ENCODE measurements at places on chromosomes 13 and 19.

DNA sequence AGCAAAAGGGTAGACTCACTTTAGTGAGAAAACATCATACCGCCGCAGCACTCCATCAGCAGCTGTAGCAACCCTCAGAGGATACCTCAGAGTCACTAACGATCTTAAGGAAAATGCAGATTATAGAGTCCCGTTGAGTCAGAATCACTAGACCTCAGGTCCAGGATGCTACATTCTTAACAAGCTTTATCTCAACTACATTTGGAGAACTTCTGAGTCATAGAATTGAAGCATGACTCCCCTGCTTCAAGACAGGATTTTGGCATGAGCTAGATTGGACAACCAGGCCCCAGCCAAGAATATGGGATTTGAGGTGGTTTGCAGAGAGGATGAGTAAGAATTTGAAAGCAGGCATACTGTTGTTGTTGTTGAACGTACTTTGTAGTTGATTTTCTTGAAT, 118.9 kb upstream of the UBL3 start:
- no peak for DNase-seq

DNA sequence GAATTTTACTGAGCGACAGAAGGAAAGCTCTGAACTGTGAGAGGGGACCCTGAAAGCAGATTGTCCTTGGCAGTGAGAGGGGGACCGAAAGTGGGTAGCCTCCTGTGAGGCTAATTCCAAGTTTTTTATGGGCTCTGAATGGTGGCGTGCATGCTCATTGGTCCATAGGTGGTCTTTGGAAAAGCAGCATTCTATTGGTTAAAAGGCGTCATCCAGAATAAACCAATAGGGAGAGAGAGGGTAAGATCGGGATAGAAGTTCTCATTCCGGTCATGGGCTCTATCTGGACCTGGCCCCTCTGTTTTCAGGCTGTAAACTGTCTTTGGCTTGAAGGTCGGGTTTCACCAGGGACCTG, 539.8 kb upstream of the PCDH9 start:
- no peak for DNase-seq

- no peak for DNase-seq
These were observed 4.3 kb upstream of the DUXA start for GRCh38 chr19:57171551-57172081.

DNA sequence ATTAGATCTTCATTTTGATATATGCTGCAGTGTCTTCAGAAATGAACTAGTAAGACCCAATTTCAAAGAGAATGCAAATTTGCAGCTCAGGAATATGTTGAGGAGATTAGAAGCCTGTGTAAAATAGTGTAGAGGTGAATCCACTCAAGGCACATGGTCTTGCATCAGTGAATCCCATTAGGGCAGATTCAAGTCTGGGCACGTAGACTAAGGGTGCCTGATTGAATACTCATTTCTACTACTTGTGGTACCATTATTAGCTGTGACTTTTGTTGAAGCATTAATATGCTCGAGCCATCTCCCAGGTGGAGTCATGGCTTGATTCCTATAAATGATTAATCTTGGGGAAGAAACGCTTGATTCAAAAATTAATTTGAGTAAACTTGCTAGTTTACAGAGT, 129.4 kb downstream of the AKAP11 start:
- DNase-seq, result no peak

DNA sequence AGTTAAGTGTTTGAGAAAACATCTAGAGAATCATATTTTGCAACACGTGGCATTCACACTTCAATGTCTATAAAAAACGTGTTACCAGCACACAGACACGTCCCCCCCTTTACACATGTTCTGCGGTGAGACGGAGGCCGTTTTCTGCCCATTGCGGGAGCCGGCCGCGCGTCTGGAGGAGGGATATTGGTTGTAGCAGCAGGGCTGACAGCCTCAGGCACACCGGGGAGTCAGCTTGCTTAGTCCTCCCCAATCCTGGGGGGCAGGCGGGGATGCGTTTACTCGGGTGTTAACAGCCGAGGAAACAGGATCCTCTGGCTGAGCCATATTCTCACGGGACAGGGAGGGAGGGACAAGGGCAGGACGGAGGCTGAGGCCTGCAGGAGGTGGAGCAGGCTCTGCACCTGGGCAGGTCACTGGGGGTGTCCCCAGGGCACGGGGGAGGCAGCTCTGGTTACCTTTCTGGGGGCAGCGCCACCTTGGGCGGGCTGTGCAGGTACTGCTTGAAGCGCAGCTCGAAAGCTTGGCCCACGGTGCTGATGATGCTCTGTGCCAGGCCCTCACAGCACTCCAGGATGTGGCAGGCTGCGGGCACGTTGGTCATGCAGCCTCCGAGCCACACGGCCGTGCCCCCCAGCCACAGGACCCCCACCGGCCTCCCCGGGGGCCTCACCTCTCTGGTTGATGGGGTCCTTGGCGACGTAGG, 25.0 kb downstream of the SHC2 start:
- no peak for DNase-seq

- no peak for DNase-seq
These were observed 65.7 kb downstream of the ZNF536 start for GRCh38 chr19:30437869-30438268.

DNA sequence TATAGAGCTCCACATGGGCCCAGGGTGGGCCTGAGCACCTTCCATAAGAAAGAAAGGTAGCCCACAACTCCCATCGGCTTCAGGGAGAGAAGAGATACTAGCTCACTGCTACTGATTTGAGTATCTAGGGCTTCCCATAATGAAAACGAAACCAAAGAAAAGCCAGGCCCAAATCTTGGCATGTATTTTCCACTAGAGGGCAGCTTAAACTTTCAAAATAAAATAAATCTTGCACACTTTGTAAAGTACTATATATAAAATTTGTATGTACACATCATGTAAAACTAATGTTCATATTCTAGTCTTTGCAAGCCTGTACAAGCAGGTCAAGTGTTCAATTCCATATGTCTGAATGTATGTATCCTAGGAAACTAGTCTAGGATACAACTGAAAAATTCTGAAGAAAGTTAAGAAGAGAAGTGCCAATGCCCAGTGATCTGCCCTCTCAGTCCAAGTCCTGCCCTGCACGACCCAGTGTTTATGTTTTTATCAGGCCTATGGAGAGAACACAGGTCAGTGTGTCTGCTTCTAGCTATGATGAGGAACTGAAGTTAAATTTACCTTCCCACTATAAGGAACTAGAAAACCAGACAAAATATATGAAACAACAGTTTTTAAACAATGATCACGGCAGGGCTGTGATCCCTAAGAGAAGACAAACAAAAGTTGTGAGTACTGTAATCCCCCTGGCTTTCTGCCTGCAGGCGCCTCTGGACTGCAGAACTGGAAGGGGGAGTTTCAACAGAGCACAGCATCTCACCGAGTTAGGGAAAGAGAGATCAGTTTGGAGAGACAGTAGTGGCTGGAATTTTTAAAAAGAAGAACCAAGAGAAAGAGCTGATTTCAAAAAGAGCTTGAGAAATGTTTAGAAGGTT, 475.7 kb downstream of the UQCRFS1 start:
- DNase-seq, result no peak

DNA sequence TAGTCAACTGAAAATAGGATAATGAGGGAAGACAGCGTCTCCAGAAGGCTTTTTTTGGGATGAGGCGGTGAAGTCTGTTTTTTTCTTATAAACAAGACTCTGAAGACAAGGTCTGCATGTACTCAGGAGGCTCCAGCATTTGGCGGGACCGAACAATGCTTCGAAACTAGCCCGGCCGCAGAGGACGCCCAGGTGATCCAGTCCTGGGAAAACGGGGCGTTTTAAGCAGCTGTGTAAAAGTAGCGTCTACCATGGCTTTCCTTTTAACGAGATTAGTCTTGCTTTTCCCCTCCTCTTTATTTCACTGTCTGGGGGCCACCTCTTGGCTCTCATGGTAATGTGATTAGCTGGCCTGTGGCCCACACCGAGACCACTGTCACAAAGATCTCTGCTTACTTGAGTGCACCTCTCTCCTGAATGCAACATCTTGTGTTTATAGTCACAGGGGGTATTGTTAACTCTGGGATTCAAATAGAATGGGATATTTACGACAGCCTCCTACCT, 29.4 kb upstream of the GTF3A start:
- no peak for DNase-seq

GRCh38 chr19:35254341-35255297, 5.8 kb downstream of the LSR start:
- no peak for DNase-seq

GRCh38 chr13:43877326-43877725, 2.2 kb downstream of the CCDC122 start:
- no peak for DNase-seq

DNA sequence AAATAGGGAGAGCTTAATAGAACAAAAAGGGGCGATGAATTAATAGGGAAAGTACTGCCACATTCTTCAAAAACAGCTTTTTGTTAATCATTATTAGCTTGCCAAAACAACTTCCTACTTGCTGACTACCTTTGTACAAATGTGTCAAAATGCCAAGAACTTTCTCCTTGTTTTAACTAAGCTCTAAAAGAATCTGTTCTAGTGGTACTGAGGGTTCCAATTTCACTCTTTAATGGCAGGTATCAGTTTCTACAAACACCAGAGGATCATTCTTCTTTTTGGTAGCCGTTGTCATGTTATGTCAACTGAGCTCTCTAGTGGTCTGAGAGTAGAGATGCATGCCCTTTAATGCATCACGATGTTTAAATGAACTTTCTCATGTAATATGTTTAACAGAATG, 29.4 kb upstream of the FBXL3 start:
- DNase-seq, result no peak

- no peak for DNase-seq
These were observed 101.9 kb downstream of the FLT1 start for GRCh38 chr13:28392896-28393505.

GRCh38 chr13:56314765-56315164, 826.0 kb upstream of the PRR20A start:
- no peak for DNase-seq

GRCh38 chr13:48994706-48995105, 19.0 kb downstream of the FNDC3A start:
- no peak for DNase-seq

GRCh38 chr13:40570930-40571329, 95.5 kb downstream of the FOXO1 start:
- no peak for DNase-seq

DNA sequence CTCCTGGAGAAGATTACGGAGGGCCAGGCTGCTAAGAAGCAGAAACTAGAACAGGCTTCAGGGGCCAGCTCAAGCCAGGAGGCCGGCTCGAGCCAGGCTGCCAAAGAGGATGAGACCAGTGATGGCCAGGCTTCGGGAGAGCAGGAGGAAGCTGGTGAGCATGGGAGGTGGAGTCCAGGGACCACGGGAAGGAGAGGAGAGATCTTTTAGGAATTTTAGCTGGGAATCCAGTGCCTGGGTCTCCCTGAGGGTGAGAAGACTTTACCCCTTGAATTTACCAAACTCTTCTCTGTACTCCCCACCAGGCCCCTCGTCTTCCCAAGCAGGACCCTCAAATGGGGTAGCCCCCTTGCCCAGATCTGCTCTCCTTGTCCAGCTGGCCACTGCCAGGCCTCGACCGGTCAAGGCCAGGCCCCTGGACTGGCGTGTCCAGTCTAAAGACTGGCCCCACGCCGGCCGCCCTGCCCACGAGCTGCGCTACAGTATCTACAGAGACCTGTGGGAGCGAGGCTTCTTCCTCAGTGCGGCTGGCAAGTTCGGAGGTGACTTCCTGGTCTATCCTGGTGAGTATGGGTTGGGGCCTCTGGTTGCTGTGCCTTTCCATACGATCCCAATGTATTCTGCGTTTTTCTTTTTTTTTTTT, 824 bp downstream of the TSEN34 start:
- no peak for DNase-seq

GRCh38 chr13:89518289-89519077, 1829.0 kb upstream of the MIR17HG start:
- DNase-seq, result no peak

DNA sequence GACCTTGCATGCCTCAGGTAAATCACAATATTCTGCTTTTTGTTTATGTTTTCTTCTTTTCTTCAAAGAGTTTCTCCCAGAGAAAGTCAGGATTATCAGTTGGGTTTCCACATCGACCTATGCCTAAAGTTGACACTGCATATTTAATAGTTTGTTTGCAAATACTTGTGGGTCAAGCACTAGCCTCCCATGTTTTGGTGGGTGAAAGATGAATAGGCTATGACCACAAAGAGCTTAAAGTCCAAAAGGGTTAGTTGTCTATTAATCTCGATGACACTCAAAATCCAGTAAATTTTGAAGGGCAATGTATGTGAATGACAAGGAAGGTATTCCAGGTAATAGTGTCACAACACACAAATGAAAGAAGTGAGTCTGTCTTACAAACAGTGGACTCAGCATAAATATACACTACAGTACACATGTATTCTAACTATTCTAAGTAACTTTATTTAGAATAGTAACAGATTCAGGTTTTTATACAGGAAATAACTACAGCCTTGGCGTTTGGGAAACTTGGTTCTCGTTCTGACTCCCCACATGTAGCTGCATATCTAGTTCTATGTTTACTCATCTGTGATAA, 667.1 kb downstream of the PCDH17 start:
- no peak for DNase-seq

DNA sequence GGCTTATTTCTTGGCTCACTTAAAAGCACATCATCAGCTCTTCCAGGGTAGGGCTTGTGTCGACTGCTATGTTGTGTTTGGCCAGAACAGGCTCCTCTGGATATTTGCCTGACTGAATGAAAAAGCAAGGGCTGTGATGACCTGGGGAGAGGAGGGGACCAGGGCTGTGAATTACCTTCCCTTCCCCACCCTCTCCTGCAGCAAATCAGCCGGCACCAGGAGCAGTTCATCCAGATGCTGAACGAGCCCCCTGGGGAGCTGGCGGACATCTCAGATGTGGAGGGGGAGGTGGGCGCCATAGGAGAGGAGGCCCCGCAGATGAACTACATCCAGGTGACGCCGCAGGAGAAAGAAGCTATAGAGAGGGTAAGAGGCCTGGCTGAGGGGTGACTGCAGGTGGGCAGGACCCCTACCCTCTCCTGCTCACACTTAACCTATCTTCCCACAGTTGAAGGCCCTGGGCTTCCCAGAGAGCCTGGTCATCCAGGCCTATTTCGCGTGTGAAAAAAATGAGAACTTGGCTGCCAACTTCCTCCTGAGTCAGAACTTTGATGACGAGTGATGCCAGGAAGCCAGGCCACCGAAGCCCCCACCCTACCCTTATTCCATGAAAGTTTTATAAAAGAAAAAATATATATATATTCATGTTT, 4.4 kb downstream of the GADD45GIP1 start:
- no peak for DNase-seq

- no peak for DNase-seq
These were observed 20.1 kb downstream of the ZNF283 start for GRCh38 chr19:43847246-43847645.
